Esophagus squamous epithelium (tissue), 5 donors: ENCODE measurements at places on chromosomes 4 and X.

DNA sequence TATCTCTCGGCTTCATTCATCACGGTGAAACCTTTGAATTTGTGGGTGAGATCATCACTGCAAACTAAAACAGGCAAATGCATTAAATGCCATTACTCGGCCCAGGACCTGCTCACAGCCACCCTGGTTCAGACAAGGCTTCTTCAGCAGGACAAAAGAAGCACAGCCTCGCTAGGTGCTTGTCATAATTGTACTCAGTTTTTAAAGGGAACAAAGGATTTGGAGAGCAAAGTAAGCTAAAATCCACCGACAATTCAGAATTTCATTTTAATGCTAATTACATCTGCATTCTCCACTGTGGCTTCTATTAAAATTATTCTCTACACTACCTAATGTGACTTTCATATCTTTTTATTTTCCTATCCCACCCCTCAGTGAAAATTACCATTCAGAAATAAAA lies 57.0 kb downstream of the PCYT1B start:
- no peak overlapping the region for H3K27ac ChIP-seq
- no peaks in the 10 kb centered on the region for H3K27me3 ChIP-seq
- no peak overlapping the region for H3K4me3 ChIP-seq
- H3K36me3 ChIP-seq = no peaks in the 10 kb centered on the region
- H3K4me1 ChIP-seq = no peaks in the 10 kb centered on the region
- no peak for DNase-seq

DNA sequence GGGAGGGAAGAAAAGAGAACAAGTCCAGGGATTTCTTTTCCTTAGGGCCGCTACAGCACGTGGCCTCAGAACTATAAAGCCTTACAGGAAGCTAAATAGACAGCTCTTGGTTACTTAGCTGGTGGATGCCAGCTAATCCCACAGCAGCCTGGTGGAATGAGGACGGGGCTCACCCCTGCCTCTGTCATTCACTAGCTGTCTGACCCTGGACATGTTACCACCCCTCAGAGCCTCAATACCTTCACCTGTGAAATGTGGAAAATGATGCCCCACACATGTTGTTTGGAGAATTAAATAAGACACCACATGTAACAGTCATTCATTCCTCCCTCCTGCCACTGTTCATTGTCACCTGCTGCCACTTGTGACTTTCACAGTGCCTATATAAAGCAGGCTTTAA lies 15.7 kb downstream of the CCKAR start:
- no peaks in the 10 kb centered on the region for H3K36me3 ChIP-seq
- no peak overlapping the region for H3K27ac ChIP-seq

DNA sequence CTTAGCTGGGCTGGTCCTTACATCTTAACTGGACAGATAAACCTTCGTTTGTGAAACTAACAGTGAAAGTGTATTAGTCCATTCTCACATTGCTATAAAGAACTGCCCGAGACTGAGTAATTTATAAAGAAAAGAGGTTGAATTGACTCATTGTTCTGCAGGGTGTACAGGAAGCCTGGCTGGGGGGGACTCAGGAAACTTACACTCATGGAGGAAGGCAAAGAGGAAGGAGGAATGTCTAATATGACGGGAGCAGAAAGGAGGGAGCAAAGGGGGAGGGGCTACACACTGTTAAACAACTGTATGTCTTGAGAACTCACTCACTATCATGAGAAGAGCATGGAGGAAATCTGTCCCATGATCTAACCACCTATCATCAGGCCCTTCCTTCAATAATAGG lies 1566.5 kb upstream of the PCDH7 start:
- no peak for DNase-seq
- H3K4me3 ChIP-seq = no peak overlapping the region
- H3K4me1 ChIP-seq = no peaks in the 10 kb centered on the region
- H3K27ac ChIP-seq = no peak overlapping the region
- H3K36me3 ChIP-seq = no peaks in the 10 kb centered on the region

- H3K27ac ChIP-seq = no peak overlapping the region
- DNase-seq = no peak
- no peak overlapping the region for H3K4me3 ChIP-seq
- H3K36me3 ChIP-seq = no peaks in the 10 kb centered on the region
- no peaks in the 10 kb centered on the region for H3K4me1 ChIP-seq
These were observed 24.0 kb downstream of the NPY5R start for GRCh38 chr4:163367651-163368050.

DNA sequence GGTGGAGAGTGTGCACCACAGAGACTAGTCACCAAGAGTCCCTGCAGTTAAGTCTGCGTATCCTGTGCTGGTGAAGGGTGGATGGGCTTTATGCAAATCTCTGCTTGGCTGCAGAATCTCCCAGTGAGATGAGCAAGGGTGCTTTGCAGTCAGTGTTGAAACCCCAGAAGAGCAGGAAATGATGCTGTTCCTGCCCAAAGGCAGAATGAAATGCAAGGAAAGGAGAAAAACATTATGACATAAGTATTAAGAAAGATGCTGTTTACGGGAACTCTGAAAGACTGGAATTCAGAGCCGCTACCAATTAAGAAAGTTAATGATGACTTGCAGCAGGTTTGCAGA lies 25.4 kb upstream of the ACSL1 start:
- no peak overlapping the region for H3K4me3 ChIP-seq
- H3K27me3 ChIP-seq = no peaks in the 10 kb centered on the region
- H3K4me1 ChIP-seq = peaks cover 5% of the 10 kb centered on the region
- DNase-seq = no peak
- H3K27ac ChIP-seq = no peak overlapping the region

GRCh38 chr4:87962398-87963146 lies 12.9 kb upstream of the SPP1 start:
- H3K27ac ChIP-seq = no peak overlapping the region
- no peaks in the 10 kb centered on the region for H3K36me3 ChIP-seq
- peaks cover 14% of the 10 kb centered on the region for H3K27me3 ChIP-seq

GRCh38 chr4:1767770-1768366 lies 25.2 kb upstream of the FGFR3 start:
- H3K36me3 ChIP-seq = no peaks in the 10 kb centered on the region
- no peaks in the 10 kb centered on the region for H3K27me3 ChIP-seq
- peak overlapping the region; percentile 41 for H3K4me3 ChIP-seq
- DNase-seq = no peak
- H3K4me1 ChIP-seq = peaks cover 90% of the 10 kb centered on the region

- H3K4me3 ChIP-seq = no peak overlapping the region
- H3K36me3 ChIP-seq = no peaks in the 10 kb centered on the region
- DNase-seq = no peak
- no peaks in the 10 kb centered on the region for H3K27me3 ChIP-seq
- no peak overlapping the region for H3K27ac ChIP-seq
These were observed 58.5 kb upstream of the AGTR2 start for GRCh38 chrX:116111934-116112595.

DNA sequence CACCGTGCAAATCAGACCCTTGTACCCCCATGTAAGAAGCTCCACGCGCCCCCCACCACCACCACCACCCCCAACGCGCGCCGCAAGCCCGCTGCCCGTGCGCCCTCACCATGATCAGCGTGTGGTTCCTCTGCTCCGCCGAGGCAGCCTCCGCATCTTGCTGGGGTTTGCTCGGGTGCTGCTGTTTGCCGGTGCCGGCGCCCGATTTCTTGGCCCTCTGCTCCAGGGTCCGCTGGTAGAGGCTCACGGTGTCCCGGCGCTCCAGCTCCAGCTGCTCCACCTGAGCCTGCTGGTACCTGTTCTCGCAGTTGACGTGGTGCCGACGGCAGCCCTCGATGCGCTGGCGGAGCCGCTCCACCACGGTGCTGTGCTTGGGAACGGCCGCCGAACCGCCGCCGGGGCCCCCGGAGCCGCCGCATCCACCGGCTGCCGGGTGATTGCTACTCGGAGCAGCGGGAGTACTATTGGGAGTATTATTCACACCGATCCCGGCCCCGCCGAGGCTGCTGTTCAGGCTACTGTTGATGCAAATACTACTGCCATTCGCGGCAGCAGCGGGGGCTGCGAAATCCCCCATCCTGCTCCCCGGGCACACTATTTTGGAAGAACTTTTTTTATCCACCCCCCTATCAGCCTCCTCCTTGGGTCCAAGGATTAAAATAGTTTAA lies 1.1 kb downstream of the MAML3 start:
- H3K4me3 ChIP-seq = peak overlapping the region; percentile 58
- peak overlapping the region; percentile 96 for H3K27ac ChIP-seq
- no peak for DNase-seq
- no peaks in the 10 kb centered on the region for H3K36me3 ChIP-seq
- peaks cover 4% of the 10 kb centered on the region for H3K4me1 ChIP-seq

DNA sequence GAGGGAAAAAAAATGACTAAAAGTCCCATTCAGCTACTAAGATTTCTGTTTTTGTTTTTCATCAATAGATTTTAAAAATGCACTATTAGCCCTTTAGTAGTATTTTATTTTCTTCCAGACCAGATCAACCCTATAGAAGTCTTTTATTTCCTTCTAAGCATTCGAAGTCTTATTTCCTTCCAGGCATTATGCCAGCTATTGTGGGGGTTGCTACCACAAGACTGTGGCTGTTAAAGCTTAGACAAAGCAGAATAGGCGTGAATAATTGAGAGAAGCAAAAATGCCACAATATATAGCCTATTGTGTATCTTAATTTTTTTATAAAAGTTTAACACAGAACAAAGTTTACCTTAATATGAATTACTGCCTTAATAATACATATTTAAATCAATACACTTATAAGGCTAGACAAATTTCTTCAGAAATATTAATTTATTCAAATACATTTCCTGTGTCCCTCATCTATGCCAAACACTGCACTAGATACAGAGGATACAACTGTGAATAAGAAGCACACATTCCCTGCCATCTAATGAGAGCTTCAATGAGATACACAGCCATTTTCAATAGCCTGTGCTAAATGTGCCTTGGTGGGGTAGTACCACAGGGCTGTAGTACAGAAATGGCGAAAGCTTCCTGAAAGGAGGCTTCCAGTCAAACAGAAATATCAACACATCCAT lies 33.1 kb downstream of the SLC10A7 start:
- no peak for DNase-seq
- no peaks in the 10 kb centered on the region for H3K4me1 ChIP-seq
- H3K27ac ChIP-seq = no peak overlapping the region
- H3K36me3 ChIP-seq = peaks cover 24% of the 10 kb centered on the region
- no peaks in the 10 kb centered on the region for H3K27me3 ChIP-seq

GRCh38 chrX:8042304-8042703 lies 115.1 kb upstream of the PNPLA4 start:
- no peaks in the 10 kb centered on the region for H3K27me3 ChIP-seq
- H3K4me1 ChIP-seq = no peaks in the 10 kb centered on the region
- H3K36me3 ChIP-seq = no peaks in the 10 kb centered on the region
- H3K27ac ChIP-seq = no peak overlapping the region

DNA sequence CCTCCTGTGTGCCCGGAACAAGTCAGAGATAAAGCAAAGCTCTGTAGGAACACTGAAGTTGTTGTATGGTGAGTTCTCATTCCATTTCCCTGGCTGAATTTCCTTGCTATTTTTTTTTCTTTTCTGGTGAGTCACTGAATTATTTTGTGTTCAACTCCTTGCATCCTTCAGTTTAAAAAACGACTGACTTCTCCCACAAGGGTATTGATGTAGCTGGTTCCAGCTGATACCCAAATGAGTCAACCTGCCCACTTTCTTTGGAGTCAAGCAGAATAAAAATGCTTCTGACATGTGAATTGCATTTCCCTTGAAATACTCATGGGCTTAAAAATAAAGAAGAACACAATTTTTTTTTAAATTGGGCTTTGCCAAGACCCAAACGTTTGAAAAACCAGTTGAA lies 85.5 kb downstream of the SHOX start:
- no peaks in the 10 kb centered on the region for H3K27me3 ChIP-seq
- H3K27ac ChIP-seq = no peak overlapping the region

DNA sequence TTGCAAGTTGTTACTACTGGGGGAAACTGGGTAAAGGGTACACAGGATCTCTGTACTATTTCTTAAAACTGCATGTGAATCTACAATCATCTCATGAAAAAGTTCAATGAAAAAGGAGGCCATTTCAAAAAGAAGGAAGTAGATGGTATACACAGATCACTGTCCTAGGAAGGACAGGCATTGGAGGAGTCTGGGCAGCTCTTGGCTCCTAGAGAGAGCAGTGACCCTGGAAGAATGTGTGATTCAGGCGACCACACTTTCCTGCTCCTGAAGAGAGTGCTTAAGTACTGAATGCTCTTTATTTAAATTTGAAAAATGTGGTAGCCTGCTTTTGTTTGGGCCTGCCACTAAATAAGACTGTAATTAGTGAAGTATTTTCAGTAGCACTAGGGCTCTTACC lies 318.1 kb upstream of the CASK start:
- no peaks in the 10 kb centered on the region for H3K36me3 ChIP-seq
- no peak overlapping the region for H3K27ac ChIP-seq
- H3K4me3 ChIP-seq = no peak overlapping the region
- no peaks in the 10 kb centered on the region for H3K4me1 ChIP-seq

DNA sequence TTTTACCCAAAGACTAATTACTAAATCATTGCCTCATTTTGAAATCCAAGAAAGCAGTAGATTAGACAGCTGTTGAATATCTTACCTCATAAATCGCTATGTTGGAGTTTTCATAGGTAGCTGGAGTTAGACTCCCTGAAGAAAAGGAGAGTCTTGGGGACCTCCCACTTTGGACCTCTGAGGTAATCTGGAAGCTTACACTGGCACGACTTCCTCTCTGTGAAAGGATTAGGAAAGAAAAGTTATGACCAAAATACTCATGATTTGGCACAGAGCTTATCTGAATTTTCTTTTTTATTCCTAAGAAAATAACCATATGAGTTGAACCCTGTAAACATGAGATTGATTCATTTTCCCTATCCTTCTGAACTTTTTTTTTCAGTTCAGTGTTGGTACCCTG lies 40.6 kb downstream of the GUCY2F start:
- no peak overlapping the region for H3K27ac ChIP-seq

- no peaks in the 10 kb centered on the region for H3K27me3 ChIP-seq
- peak overlapping the region; percentile 31 for H3K4me3 ChIP-seq
- no peaks in the 10 kb centered on the region for H3K4me1 ChIP-seq
These were observed 85.0 kb upstream of the TENT5D start for GRCh38 chrX:80335062-80335830.

DNA sequence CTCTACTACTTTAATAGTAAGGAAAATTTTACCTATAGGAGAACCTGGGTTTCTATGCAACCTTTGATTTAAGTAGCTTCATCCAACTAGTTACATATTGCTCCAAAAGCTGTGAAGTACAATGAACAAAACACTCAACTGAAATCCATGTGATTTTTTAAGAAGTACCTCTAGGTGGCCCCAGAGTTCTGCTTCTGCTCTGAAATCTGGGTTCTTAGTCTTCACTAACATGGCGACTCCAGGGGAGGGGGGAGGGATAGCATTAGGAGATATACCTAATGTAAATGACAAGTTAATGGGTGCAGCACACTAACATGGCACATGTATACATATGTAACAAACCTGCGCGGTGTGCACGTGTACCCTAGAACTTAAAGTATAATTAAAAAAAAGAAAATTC lies 73.4 kb upstream of the MAGEB2 start:
- H3K4me3 ChIP-seq = no peak overlapping the region
- no peak for DNase-seq
- no peaks in the 10 kb centered on the region for H3K4me1 ChIP-seq
- H3K36me3 ChIP-seq = no peaks in the 10 kb centered on the region

GRCh38 chr4:167964766-167965373 lies 127.5 kb upstream of the ANXA10 start:
- H3K4me1 ChIP-seq = no peaks in the 10 kb centered on the region
- H3K4me3 ChIP-seq = no peak overlapping the region
- H3K36me3 ChIP-seq = no peaks in the 10 kb centered on the region
- no peak overlapping the region for H3K27ac ChIP-seq
- no peaks in the 10 kb centered on the region for H3K27me3 ChIP-seq
